Heart right ventricle (tissue), 16 donors: ENCODE measurements at places on chromosomes 2 and 18. TPM values are rescaled to one million over a fixed set of nuclear protein-coding genes. Genes with fewer than 3 reads are reported as not detected.

The CROCC2 gene
- not detected for total RNA-seq

The KCNK3 gene
- 0.19 TPM for total RNA-seq

The MROH2A gene
- not detected for total RNA-seq

The RAB6D gene
- total RNA-seq, result not detected

The PRSS56 gene
- not detected for total RNA-seq

The LIPG gene
- total RNA-seq, result 0.14 TPM

The TCF23 gene
- 0.07 TPM for total RNA-seq

The CHST10 gene
- total RNA-seq, result 9.0 TPM

The PAIP2B gene
- 55.7 TPM for total RNA-seq

The PSMD14 gene
- 43.1 TPM for total RNA-seq

- DNase-seq, result peak; percentile 60
- peaks cover 34% of the 10 kb centered on the region for H3K4me1 ChIP-seq
- no peaks in the 10 kb centered on the region for H3K27me3 ChIP-seq
- no peaks in the 10 kb centered on the region for H3K36me3 ChIP-seq
These were observed 796 bp upstream of the DYSF start for GRCh38 chr2:71452565-71452964.

GRCh38 chr18:27614951-27615844 is 430.1 kb upstream of the CHST9 start:
- no peak overlapping the region for H3K4me3 ChIP-seq
- H3K36me3 ChIP-seq, result no peaks in the 10 kb centered on the region
- H3K27ac ChIP-seq, result no peak overlapping the region
- peaks cover 7% of the 10 kb centered on the region for H3K4me1 ChIP-seq
- H3K27me3 ChIP-seq, result no peaks in the 10 kb centered on the region

DNA sequence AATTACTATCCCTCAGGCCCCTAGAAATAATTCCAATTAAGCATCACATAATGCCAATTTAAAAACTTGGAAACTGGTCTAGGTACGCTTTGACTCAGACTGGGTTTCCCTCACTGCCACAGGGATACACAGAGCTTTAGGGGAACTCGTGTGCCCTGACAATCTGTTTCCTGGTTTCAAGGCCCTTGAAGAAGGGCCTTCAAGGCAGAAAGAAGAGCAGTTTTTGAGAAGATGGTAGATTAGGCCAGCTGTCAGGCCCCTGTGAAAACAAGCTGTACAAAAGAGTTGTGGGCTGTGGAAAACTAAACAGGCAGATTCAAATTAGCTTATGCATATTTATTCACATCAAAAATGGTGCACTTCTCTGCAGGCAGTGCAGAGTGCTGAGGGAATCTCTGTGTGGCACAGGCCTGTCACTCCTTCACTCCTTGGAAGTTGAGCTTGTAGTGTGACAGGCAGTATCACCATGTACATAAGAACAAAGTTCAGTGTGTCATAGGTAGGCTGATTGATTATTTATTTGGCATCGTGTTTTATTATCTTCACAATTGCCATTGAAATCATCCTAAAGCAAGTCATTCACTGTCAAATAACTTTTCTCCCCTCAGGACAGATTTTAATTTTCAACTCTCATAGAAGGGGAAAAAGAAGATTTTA is 614.4 kb upstream of the GYPC start:
- no peak for DNase-seq
- no peak overlapping the region for H3K27ac ChIP-seq
- no peaks in the 10 kb centered on the region for H3K27me3 ChIP-seq
- H3K36me3 ChIP-seq, result no peaks in the 10 kb centered on the region

GRCh38 chr2:15168116-15168515 is 393.0 kb downstream of the NBAS start:
- no peak overlapping the region for H3K4me3 ChIP-seq
- H3K27me3 ChIP-seq, result no peaks in the 10 kb centered on the region
- DNase-seq, result no peak

DNA sequence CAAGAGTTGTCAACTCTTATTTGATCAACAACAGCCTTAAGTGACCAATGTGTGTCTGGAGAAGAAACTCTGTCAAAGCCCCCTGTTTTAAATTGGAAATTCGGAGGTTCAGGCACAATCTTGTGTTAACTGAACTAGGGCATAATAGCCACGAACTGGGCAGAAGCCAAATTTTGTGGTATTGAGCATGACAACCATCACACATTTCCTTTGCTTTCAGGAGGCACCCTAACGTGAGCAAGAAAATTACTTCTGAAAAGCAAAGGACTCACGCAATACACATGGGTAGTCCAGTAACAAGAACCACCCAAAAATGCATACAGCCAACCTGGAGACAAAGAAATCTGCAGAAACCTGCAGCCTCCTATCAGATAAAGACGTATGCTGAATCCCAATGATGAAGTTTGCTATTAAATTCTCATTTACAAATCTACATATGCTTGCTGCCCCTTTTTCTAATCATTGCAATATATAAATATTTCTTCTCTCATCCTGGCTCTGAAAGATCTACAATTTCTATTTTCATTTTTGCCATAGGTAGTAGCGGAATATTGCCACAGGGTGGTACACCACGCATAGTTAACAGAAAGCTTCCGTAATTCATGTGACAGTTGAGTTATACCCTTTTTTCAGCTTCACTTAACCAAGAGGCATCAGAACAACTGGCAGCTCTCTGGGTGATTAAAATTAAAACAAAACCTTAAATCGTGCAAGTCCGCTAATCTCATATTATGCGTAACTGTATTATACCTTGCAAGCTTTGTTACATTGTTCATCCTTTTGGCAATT is 495.8 kb downstream of the NRXN1 start:
- DNase-seq, result no peak
- no peaks in the 10 kb centered on the region for H3K36me3 ChIP-seq
- no peaks in the 10 kb centered on the region for H3K4me1 ChIP-seq
- H3K27me3 ChIP-seq, result no peaks in the 10 kb centered on the region
- no peak overlapping the region for H3K27ac ChIP-seq

DNA sequence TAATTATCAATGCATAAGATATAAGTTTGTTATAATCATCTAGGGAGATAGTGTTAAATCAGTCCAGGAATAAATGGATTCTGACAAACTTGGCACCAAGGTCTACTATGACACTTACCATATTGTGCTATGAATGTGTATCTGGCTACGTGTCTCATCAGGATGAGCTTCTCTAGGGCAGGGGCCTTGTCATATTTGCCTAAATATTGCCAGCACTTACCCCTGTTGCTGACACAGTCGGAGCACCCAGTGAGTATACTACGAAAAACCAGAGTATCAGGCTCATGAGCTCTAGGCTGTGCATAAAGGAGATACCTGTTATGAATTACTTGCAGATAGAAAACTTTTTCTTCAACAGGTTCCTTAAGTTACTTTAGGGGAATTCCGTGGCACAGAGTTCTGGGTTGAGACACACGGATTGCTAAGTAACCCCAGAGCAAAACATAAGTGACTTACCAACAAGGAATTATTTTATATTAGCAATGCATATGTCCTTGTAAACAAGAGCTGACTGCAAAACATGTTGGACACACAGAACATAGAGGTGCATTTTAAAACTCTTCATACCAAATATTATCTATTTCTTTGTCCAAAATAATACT is 7.7 kb upstream of the TTC39C start:
- H3K27ac ChIP-seq, result no peak overlapping the region
- H3K36me3 ChIP-seq, result no peaks in the 10 kb centered on the region
- no peak for DNase-seq
- H3K4me1 ChIP-seq, result no peaks in the 10 kb centered on the region
- H3K27me3 ChIP-seq, result no peaks in the 10 kb centered on the region
- H3K4me3 ChIP-seq, result no peak overlapping the region

DNA sequence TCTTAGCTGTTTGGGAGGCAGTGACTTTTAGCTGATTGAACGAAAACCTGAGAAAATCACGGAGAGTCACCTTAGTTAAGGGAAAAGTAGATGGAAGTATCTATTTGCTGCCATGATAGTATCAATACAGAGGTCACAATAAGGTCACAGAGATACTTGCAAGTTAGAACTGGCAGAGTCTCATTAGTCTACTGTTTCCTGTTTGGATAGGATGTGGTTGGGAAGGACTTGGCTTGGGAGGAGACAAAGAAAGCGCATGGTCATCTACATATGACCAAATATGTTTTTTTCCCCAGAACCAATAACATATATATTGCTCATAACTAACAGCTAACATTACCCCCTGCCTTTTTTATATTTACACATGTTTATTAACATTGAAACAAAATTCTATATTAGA is 78.4 kb upstream of the AQP4 start:
- no peak overlapping the region for H3K4me3 ChIP-seq
- H3K4me1 ChIP-seq, result no peaks in the 10 kb centered on the region
- no peak for DNase-seq
- no peaks in the 10 kb centered on the region for H3K27me3 ChIP-seq

- H3K27ac ChIP-seq, result no peak overlapping the region
- H3K4me1 ChIP-seq, result no peaks in the 10 kb centered on the region
- no peaks in the 10 kb centered on the region for H3K27me3 ChIP-seq
- no peak for DNase-seq
These were observed 166.7 kb upstream of the ZNF521 start for GRCh38 chr18:25518716-25519053.

- no peaks in the 10 kb centered on the region for H3K36me3 ChIP-seq
- no peak for DNase-seq
- H3K4me3 ChIP-seq, result no peak overlapping the region
These were observed 112.8 kb upstream of the FN1 start for GRCh38 chr2:215548714-215549113.

- no peak overlapping the region for H3K4me3 ChIP-seq
- DNase-seq, result no peak
- no peaks in the 10 kb centered on the region for H3K36me3 ChIP-seq
- no peaks in the 10 kb centered on the region for H3K4me1 ChIP-seq
These were observed 97.2 kb upstream of the TSPYL6 start for GRCh38 chr2:54353216-54353615.

- no peaks in the 10 kb centered on the region for H3K27me3 ChIP-seq
- H3K4me1 ChIP-seq, result no peaks in the 10 kb centered on the region
- no peaks in the 10 kb centered on the region for H3K36me3 ChIP-seq
- DNase-seq, result no peak
- H3K4me3 ChIP-seq, result no peak overlapping the region
- H3K27ac ChIP-seq, result no peak overlapping the region
These were observed 417.4 kb downstream of the KCNJ3 start for GRCh38 chr2:155115846-155116245.

GRCh38 chr2:75186821-75187220 is 12.5 kb downstream of the TACR1 start:
- no peaks in the 10 kb centered on the region for H3K27me3 ChIP-seq
- DNase-seq, result no peak
- no peak overlapping the region for H3K4me3 ChIP-seq
- no peaks in the 10 kb centered on the region for H3K36me3 ChIP-seq
- no peaks in the 10 kb centered on the region for H3K4me1 ChIP-seq
- no peak overlapping the region for H3K27ac ChIP-seq

DNA sequence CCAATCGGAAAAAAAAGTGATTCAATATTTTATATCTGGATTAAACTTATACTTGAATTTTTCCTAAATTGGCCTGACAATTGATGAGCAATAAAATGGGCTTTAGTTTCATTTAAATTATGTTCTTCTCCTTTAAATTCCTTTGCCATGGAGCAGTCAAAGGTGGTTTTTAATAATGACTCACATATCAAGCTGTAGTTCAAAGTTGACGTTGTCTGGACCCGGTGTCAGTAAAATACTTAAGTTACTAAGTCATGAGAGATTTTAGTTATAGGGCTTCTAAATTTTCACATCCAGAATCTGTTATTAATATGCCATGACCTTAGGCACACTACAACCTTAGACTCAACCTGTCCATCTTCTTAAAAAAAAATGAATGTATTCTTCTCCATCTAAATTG is 62.5 kb downstream of the CDH2 start:
- no peaks in the 10 kb centered on the region for H3K27me3 ChIP-seq
- peaks cover 55% of the 10 kb centered on the region for H3K4me1 ChIP-seq
- H3K27ac ChIP-seq, result peak overlapping the region; percentile 18
- DNase-seq, result no peak

DNA sequence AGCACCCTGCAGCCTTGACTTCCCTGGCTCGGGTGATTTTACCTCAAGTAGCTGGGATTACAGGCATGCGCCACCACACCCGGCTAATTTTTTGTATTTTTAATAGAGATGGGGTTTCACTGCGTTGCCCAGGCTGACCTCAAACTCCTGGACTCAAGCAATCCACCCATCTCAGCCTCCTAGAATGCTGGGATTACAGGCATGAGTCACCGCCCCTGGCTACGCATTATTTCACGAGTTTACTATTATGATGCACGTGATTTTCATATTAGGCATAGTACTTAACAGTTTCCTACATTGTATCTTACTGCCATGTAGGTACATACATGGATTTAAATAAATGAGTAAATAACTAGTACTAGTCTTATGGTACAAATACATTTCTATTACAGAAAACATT is 4.4 kb downstream of the DYNC2LI1 start:
- no peaks in the 10 kb centered on the region for H3K27me3 ChIP-seq
- no peak overlapping the region for H3K4me3 ChIP-seq
- no peak for DNase-seq

GRCh38 chr2:15169326-15170069 is 391.6 kb downstream of the NBAS start:
- H3K36me3 ChIP-seq, result no peaks in the 10 kb centered on the region
- DNase-seq, result no peak
- H3K4me3 ChIP-seq, result no peak overlapping the region
